ENCODE measurements at places on chromosomes 2 and 18.

GRCh38 chr2:202932425-202933138, 20.5 kb downstream of the CARF start:
- DNase-seq: no peak

GRCh38 chr2:8154936-8155335, 526.9 kb upstream of the ID2 start:
- no peak for DNase-seq

DNA sequence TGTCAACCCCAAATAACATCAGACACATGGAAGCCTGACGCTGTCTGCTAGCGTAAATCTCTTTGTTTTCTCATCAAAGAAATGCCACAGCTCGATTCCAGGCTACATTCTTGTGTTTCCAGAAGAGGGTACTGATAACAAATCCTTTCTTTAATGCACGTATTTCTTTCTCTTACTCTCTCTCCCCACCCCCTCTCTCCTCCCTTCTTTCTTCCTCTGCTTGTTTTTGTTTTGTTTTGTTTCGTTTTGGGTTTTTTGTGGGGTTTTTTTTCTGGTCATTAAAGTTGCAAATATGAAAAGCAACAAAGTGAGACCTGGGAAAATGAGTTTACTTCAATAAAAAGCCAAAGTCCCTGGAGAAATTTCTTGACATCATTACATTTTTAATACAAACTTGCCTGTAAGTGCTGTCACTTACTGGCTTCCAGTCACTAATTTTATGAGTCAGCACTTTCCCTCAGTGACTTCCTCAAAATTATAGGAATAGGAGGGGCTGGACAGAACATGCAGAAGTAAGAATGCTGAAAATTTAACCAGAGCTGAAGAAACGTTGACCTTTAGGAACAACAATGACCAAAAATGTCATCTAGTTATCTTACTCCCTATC, 106.7 kb upstream of the NABP1 start:
- no peak for DNase-seq

GRCh38 chr18:9101730-9102507, 580 bp upstream of the NDUFV2 start:
- DNase-seq: no peak

GRCh38 chr2:150467621-150467963, 19.9 kb downstream of the RND3 start:
- DNase-seq: no peak

- no peak for DNase-seq
These were observed 259.0 kb downstream of the HNMT start for GRCh38 chr2:138223319-138223718.

DNA sequence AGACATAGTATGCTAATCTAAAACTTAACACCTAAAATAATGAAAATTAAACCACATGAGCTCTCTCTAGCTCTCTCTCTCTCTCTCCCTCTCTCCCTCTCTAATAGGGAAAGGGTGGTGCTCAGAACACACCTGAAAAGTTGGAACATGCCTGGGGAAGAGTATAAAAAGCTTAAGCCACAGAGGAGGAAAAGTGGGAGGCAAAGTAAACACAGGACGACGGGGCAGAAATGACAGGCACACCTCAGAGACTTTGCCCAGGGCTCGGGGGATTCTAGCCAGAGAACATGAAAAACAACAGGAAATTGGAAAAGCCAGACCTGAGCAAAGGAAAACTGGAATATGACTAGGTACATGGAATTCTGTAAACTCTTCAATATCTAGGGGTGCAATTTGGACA, 666.1 kb downstream of the BCL11A start:
- DNase-seq: no peak

- DNase-seq: no peak
These were observed 7.6 kb downstream of the GPR45 start for GRCh38 chr2:105249181-105249580.
